ENCODE measurements at places on chromosomes 16 and 17.
A peak's percentile ranks its signal among the peaks of the same experiment; 100 is the strongest.

DNA sequence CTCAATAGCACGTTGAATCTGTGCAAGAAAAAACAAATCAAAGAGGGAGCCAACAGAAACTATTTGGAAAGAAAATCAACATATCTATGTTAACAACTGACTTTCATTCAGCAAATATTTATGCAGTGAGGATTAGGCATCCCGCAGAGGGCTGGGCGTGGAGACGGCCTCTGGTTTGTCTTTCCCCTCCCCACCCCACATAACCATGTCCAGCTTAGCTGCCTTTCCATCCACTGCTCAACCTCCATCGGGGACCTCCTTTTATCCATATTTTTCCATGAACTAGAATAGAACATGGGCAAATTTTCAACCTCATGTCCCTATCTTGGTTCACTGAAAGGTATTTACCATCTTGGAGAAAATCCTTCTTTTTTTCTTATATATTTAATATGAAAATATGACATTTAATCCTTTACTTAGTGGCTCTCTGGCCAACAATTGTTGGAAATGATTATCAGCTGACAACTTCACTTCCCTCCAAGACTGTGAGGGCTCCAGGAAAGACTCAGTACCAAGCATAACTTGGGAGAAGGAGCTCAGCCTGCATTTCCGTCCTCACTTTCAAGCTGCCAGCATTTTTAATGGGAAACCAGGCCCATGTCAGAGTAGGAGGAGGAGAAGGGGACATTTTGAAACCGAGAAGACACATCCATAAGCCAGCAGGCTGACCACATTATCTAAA, 462.6 kb upstream of the MAF start:
- no peak for DNase-seq

- no peak for DNase-seq
Observed at GRCh38 chr16:83725313-83725712, 82.5 kb upstream of the HSBP1 start.

GRCh38 chr17:29575511-29576213, 7.2 kb downstream of the TP53I13 start:
- DNase-seq: no peak

DNA sequence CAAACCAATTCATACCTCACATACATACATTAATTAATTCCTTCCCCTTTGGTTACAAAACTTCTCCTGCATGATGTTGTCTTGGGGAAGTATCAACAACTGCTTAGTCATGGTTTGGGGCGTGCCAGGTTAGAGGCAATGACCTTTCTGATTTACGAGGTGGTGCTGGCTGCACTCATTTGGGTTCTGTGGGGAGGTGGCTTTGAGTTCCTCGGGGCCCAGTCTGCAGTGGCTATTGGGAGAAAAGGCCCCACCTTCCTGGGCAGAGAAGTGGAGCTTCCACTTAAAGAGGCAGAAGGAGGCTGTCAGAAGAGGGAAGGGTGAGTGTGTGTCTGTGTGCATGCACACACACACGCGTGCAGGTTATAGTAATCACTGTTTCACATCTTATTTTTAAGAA, 10.2 kb upstream of the ETV4 start:
- no peak for DNase-seq

DNA sequence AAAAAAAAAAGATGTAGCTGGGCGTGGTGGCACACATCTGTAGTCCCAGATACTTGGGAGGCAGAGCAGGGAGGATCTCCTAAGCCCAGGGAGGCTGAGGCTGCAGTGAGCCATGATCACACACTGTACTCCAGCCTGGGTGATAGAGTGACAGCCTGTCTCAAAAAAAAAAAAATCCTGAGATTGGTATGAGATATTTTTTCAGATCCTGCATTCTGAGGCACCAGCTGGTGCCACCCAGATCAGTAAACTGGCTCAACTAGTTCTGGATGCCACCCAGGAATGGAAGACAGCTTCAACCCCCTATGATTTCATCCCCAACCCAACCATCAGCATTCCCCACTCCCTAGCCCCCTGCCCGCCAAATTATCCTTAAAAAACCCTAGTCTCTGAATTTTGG, 7.1 kb upstream of the GJC1 start:
- DNase-seq: no peak

DNA sequence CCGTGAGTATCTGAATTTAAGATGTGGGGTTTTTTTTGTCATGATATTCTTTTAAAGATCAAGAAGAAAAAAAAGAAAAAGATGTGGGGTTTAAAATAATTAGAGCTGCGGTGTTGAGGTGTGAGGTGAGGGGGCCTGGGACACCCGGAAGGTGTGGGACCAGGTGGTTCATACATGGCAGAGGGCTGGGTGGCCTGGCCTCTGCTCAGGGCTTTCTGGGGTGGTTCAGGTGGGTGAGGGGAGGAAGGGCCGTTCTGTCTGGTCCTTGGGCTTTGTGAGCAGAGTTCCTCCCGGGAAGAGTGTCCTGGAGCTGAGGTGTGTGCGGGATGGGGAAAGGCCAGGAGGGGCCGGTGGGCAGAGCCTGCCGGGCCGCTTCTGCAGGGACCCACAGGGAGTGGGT, 5.0 kb downstream of the PRSS27 start:
- no peak for DNase-seq

DNA sequence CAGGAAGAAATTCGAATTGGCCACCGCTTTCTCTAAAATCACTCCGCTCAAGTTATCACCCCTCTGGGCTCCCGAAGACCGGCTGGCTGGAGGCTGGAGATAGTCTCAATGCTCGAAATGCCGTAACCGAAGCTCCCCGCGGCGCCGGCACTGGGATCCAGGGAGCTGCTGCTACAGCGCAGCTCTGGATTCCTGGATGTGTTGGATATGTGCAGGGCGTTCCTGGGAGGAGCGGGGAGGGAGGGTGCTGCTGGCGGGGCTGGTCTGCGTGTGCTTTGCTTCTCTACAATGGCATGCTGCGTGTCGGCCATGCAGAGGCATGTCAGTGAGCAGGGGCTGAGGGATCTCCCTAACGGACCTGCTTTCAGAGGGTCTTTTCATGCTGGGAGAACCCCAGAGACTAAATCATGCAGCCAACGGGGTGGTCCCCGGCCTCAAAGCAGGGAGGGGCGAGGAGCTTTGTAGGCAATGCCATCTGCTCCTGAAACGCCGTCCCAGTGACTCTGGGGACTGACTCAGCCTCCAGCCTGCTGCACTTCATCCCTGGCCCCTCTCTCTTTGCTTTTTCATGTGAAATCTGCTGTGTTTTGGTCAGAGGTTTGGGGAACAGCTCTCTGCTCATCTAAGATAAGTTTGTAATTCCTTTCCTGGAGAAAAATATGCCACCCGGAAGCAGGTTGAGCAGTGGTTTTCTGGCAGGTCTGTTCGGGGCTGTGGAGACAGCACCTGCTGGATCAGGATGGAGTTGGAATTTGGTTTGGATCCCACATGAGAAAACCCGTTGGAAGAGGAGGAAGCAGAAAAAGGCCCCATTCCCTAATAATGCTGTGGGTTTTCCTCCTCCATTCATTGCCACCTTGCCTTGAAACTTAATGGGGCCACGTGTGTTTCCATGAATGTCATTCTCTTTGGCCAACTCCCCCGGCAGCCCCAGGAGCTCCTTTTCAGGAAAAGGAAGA, 311.4 kb downstream of the SEC14L1 start:
- DNase-seq: no peak

- no peak for DNase-seq
Observed at GRCh38 chr17:72640415-72641165, 451.9 kb downstream of the SLC39A11 start.

DNA sequence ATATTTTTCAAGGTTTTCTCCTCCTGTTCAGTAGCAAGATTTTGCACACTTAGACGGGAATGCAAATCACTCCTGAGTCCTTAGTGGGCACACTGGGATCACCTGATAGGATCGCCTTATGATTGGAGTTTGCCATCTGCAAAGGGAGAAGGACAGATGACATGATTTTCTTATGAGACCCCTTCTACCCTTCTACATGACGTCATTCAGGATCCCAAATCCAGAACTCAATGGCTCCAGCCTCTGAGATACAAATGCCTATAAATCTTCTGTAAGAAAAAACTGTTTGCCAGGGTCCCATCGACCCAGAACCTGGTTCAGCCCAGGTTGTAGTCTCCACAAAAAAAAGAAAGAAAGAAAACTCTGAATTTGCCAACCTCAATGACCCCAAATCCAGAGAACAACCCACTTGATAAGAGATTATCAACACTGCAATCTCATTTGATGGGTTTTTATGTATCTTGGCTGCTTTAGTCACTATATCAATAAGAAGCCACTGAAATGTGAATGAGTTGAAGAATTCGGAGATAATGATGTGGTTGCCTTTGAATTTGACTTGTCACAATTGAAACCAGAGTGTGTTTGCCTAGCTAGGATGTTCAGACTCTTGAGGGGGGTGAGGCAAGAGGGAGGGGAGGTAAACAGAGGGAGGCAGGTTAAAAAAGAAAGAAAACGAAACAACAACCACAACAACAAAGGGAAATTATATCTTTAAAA, 6.7 kb downstream of the ZNF423 start:
- no peak for DNase-seq

DNA sequence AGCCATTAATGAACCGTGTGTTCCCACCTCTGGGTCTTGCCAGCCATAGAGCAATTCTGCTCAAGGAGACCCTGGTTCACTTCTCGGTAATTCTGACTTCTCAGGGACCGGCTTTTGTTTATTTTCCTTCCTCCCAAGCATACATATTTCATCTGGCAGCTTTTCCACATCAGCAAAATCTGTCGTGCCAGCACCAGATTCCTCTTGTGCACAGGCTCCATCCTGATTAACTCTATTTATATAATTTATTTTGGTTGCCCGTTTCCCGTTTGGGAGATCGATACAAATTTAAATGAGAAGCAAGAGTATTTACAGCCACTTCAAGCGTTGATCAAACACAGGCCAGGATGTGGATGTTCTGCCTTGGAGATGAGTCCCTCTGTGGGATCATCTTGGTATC, 161.9 kb upstream of the XYLT1 start:
- DNase-seq: no peak

GRCh38 chr16:57231821-57232350, 13.2 kb upstream of the ARL2BP start:
- DNase-seq: no peak

DNA sequence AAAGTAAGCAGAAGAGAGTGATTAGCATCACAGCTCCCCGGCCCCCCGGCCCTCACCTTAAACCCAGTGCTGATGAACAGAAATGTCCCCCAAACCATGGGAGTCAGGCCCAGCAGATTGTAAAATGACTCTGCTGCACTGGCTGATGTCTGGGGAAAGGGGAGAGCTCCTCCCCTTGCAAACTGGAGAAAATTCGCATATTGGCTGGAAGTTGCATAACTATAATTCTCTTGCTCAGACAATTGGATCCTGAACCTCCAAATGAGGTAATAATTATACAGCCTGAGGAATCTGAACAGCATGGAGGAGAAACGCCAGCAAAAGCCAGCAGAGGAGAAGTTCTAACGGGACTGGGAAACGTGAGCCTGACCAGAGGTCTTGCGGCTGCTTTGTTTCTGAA, 109.7 kb downstream of the C16orf95 start:
- DNase-seq: no peak

GRCh38 chr17:8685381-8685780, 54.9 kb upstream of the MYH10 start:
- DNase-seq: no peak

DNA sequence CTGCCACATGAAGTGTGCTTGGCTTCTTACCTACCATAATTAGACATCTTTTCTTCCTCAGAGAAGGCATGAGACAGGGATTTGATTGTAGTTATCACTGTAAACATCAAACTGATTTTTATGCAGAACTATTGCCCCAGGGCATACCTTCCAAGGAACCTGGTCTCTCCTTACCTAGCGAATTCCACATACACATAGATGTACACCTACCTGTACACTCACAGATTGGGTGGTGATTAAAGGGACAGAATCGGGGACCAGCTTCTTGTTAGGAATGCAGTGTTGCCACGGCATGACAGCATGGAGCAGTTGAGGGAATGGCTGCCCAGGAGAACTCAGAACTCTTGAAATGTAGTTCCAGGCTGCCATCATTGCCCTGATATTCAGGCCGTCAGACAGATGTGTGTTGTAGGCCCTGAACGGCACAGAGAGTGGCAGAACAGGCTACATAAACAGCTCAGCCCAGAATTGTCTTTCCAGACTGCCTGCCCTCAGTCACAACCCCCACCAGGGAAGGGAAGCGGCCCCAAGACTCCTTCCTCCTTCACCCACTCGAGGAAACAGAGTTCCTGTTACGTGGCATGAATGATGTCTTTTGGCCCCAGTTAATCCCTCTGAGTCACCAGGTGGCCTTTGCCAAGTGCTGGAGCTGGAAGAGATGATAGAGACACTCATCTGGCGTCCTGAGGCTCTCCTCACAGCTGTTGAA, 17.8 kb upstream of the NAGLU start:
- DNase-seq: peak; percentile 97

GRCh38 chr17:48630925-48631692, 5.0 kb upstream of the HOXB9 start:
- DNase-seq: no peak

DNA sequence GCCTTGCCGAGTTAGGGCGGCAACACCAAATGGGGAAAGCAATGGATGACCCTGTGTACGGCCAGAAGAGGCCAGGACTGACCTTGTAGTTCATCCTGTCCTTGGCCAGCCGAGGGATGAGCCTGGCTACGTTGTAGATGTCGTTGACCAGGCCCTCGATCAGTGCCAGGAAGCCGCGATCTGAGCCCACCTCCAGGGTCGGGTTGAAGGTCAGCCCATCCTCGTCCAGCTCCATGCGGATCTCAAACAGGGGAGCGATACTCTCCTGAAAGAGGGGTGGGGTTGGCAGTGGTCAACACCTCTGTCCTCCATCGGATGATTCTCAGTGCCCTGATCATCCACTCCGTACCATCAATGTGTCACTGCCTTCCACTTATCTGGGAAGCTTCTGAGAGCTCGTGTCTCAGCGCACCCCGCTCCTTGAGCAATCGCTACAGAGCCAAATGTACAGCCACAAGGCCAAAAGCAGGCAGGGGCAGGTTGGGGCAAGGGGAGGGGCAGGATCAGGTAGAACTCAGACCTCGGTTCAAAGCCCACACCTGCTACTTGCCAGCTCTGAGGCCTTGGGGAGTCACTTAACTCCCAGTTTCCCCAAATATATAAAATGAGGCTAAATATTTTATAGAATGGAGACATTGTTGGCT, 39.9 kb downstream of the DNAH17 start:
- no peak for DNase-seq

DNA sequence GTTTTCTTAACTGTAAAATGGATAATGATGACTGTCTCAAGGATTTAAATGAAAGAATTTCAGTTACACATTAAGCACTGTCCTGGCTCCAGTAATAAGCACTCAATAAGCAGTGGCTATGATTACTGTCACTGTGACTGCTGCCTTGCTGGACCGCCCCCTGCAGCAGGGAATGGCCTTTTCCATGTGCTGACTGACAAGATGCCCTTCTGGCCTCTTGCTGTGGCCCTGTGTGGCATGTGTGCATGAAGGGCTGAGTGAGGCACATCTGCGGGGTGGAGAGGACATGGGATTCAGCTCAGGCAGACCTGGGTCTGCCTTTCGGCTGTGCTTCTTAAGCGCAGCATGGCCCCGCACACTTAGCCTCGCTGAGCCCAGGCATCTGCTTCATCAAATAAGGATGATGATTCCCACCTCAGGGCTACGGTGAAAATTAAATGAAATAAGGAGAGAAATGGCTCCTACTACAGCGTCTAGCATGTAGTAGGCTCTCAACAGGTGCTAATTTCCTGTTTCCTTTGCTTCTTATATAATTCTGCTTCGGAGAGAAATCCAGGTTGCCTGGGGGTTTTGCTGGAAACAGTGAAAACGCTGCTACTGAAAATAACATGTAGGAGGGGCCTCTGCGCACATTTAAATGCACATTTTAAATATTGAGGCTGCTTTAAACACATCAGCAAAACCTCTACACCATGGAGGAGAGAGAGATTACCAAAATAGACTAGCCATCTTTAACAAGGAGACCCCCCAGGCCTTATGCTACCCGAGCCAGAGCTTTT, 183.9 kb downstream of the PARN start:
- DNase-seq: no peak

GRCh38 chr16:31916056-31916488, 42.5 kb downstream of the ZNF267 start:
- DNase-seq: no peak

All from esophagus muscularis mucosa (tissue), 4 donors.